Left colon (tissue), 2 donors: ENCODE measurements at places on chromosomes 6 and 20. TPM values are rescaled to one million over a fixed set of nuclear protein-coding genes. Genes with fewer than 3 reads are reported as not detected.
A peak's percentile ranks its signal among the peaks of the same experiment; 100 is the strongest.

DNA sequence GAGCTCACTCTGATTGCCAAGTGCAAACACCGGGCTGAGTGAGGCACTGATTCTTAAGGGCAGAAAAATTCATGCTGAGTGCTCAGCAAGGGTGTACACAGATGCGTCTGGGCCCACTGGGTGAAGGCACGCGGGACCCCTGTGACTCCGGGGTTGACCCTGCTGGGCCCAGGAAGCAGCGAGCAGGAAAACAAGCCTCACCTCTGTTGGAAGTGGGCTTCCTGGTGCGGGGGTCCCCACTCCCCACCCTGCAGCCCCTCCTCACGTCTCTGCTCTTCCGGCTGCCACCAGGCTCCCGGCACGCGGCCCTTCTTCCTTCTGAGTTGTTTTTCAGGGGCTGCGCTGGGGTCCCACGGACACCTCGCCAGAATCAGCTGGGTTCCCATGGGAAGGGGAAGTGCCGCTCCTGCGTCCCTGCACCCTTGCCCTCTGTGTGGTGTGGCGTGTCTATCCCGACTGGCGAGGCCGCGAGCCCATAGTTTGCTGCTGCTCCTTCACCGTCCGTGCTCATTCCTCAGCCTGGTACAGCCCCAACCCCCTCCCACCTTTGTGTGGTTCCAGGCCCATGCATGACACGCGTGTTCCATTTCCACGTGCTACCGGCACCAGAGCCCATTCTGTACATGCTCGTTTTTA lies 80.6 kb upstream of the BHLHE23 start:
- peak; percentile 18 for DNase-seq

- no peak for DNase-seq
These were observed 3.3 kb downstream of the MYO6 start for GRCh38 chr6:75752365-75752764.

GRCh38 chr6:100617633-100618350 lies 153.1 kb upstream of the SIM1 start:
- no peak for DNase-seq

- peak; percentile 37 for DNase-seq
These were observed 10.6 kb downstream of the REM1 start for GRCh38 chr20:31485450-31486339.

DNA sequence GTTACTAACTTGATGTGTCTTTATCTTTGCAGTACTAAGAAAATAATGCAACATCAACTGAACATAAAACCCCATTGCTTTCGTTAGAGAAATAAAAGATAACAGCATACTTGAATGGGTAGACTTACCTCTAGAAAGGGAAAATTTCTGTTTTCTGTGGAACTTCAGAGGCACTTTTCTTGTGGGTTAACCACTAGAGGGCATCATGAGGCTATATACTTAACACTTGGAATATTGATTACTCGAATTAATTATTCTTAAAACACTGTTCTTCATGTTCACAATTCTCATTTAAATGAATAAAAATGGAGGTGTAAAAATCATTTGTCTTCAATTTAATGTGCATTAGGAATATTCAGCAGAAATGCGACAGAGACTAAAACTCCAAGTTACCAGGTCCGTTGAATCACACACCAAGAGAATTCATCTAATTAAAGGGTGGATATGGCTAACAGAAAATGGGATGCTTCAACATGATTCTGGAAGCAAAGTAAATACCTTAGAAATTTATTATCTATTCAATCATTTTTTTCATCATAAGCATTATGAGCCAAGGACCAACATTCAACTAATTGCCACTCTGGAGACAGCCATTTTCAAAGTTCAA lies 330.8 kb upstream of the PREP start:
- no peak for DNase-seq

DNA sequence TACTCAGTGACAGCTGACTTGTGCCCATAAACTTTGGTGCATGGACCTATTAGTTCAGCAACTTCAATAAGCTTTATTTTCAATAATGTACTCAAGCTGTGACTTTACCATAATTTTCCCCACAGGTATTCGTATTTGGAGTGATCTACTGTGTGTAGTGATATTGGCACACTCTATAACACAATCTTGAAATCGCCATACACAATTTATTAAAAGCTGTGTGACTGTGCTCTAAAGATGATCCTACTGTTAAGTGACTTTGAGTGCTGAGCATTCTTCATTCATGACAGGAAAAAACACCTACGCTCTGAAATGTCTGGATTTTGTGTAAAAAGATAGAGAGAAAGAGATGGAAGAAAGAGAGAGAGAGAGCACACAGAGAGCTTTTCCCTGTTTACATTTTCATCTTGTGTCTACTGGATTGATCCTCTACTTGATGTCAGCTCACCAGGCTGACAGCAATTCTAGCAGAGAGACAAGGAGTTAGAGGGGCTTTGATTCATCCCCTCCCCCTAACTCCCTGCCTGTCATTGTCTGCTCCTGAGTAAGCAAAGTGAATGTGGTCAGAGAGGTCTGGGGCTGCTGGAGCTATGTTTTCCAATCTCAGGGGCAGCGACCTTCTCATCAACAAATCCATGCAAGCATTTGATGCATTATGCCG lies 538.7 kb upstream of the POU3F2 start:
- no peak for DNase-seq

DNA sequence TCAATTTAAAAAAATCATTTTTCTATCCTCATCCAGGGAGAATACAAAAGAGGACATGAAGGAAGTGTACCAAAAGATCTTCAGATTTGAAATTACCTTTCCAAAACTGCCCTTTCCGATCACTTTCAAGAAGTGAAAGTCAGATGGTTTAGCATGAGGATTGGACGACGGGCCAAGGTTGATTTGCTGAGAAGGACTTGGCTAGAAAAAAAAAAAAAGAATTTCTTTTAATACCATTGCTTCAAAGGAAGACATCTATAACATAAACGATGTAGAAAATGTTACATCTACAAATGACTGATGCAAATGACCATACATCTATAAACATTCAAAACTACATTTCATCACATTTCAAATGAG lies 120.9 kb upstream of the SLC2A12 start:
- no peak for DNase-seq

GRCh38 chr6:79713701-79714322 lies 82.7 kb downstream of the SH3BGRL2 start:
- DNase-seq, result peak; percentile 71

DNA sequence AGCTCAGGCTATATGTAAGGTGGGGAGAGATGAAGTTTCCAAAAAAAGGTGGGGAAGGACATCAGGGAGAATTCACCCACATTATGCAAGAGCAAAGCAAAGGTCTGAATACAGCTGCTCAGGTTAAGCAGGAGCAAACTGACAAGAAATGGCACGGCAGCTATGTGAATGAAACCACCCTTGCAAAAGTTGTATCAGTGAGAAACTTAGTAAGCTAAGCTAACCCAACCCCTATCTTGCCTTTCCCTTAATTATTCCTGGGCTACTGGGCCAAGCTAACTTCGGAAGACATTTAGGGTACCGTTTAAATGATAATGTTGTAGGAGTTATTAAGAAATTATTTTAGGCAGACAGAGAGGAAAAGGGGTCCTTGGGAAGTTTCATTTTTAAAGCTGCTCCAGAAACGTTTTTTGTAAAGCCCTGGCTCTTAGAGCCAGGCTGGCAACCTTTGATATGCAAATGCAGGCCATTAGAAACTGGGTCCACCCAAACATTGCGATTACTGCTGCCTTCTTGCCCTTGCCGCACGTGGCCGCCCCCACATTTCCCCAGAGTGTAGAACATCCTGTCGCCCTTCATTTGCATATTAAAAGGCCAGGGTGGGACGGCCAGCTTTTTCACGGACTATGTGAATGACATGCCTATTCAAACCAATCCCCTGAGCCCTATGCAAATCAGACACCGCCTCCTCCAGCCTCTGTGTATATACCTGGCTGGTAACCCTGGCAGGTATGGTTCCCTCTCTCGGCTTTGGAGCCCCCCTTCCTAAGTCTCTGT lies 60.5 kb upstream of the SAMD5 start:
- DNase-seq, result peak; percentile 15

- no peak for DNase-seq
These were observed 44.3 kb downstream of the ABHD12 start for GRCh38 chr20:25346349-25346748.

DNA sequence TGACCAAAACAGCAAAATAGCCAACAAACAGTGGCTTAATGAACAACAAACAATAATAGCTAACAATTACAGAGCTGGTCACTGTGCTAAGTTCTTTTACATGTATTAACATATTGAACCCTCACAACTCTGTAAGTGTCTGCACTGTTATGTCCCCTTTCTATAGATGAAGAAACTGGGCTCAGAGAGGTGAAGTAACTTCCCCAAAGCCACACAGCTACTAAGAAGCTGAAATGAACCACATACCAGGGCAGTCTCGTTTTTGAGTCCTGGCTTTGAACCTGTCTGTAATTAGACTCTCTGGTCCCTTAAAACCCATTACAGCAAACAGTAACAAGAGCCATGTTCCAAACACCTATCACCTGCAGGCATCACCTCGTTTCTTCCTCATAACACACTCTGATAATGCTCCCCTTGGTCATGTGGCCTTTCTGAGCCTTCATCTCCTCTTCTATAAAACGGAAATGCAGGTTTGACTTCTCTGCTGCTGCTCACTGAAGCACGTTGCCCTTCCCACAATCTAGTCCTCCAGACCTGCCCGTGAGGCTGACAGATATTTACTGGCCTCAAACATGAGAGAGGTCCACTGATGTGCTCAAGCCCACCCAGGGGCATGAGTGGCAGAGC lies 23.3 kb downstream of the KCNK15 start:
- DNase-seq, result no peak

DNA sequence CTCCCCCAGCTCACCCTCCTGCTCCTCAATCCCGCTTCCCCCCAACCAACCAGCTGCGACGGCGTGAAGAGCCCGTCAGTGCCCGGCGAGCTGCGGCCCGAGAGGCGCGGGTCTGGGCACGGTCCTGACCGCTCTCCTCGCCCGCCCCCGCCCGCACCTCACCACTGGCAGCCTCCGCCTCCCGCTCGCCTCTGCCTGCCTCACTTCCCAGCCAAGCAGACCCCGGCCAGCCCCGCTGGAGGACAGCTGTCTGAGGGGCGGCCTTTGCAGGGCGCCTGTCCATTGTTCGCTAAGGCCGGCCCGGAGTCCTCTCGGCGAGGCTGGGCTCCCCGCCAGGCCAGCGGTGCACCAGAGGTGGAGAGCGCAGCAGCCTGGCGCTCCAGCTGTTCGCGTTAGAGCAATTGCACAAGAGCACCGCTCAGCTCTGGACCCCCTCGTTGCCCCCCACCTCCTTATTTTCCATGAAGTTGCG lies 1.3 kb downstream of the SOBP start:
- peak; percentile 41 for DNase-seq

DNA sequence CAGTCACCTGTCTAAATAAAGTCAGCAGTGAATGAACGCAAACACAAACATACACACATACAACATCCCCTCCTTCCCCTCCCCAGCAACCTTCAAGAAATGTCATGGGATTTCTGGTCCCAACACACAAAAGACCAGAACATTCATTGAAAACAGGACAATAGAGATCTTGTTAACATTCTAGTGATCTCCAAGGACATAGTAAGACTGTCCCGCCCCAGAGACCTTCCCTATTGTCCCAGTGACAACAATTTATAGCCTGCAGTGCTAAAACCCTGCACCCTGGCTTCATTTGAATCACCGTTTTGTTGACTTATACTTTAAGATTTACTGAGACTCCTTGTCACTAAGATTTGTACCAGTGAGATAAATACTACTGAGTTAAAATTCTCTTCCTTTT lies 143.9 kb upstream of the NOX3 start:
- DNase-seq, result no peak

DNA sequence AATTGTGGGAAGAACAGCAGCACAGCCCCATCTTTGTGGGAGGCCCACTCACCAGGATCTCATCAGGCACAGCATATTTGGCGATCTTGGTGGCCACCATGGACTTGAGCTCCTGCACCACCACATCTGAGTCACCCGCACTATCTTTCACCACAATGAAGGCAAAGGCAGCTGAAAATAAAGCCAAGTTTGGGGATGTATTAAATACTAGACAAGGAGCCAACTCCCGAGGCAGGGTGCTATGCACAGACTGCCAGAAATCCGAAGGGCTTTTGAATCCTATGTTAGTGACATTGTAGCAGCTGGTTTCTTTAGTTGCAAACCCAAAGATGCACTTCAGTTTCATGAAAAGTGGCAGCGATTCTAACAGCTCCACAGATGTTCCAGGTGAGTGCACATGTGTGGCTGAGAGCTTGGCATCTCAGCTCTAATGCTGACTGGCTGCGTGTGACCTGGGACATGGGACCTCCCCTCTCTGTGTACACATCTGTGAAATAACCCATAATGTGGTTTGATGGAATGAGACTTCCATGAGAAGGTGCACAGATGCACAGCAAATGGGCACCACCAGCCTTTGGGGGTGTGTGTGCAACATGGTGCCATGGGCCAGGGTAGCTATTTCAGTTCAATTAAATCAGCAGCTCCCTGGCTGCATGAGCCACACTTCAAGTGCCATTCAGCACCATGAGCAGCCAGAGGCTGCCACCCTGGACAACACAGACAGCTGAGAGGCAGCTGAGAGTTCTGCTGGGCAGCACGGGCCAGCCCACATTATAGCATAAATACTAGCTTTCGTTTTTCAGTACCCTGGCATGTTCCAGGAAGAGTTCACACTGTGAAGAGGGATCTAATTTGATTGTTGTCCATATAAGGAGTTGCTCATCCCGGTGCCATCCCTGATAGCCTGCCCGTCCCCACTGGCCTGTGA lies 16.9 kb upstream of the APMAP start:
- no peak for DNase-seq

- DNase-seq, result no peak
These were observed 3.2 kb upstream of the SDHAF4 start for GRCh38 chr6:70563530-70563929.

- no peak for DNase-seq
These were observed 200.3 kb upstream of the FAM83B start for GRCh38 chr6:54646069-54646950.

GRCh38 chr6:79525272-79526100 lies 11.7 kb downstream of the LCA5 start:
- DNase-seq, result no peak

- DNase-seq, result no peak
These were observed 3.5 kb upstream of the RIPPLY2 start for GRCh38 chr6:83849610-83850009.

- DNase-seq, result no peak
These were observed 226.6 kb upstream of the MOCS1 start for GRCh38 chr6:40160826-40161225.

GRCh38 chr6:142884214-142885035 lies 60.6 kb downstream of the HIVEP2 start:
- DNase-seq, result no peak

DNA sequence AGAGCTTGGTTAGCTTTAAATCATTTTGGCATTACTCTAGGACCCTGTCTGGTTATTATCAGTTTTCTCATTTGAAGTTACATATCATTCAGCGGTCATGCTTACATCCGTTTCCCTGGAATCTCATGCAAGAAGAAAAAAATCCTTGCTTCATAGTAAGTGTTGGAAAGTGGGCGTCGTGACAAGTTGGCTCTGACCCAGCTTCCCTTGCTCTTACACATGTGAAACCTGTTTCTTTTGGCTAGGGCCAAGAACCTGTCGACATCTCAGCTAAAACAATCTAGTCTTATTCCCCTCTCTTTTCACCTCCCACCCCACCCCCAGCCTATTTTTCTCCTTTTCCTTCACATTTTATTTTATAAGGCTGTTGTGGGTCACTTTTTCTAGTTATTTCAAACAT lies 45.5 kb downstream of the ANKS1A start:
- peak; percentile 25 for DNase-seq

The UBE2C gene
- 22.3 TPM for total RNA-seq

The RIMS1 gene
- total RNA-seq, result 0.28 TPM

The SNX9 gene
- 53.6 TPM for total RNA-seq

The HLA-DQA2 gene
- total RNA-seq, result not detected

The CAP2 gene
- 3.4 TPM for total RNA-seq

The STK38 gene
- 66.0 TPM for total RNA-seq

The TUBB1 gene
- not detected for total RNA-seq

The EFCAB8 gene
- not detected for total RNA-seq

The GNAS-AS1 gene
- 1.1 TPM for total RNA-seq
